Daoy (cell line): ENCODE measurements at places on chromosomes 4 and X.
A peak's percentile ranks its signal among the peaks of the same experiment; 100 is the strongest.

DNA sequence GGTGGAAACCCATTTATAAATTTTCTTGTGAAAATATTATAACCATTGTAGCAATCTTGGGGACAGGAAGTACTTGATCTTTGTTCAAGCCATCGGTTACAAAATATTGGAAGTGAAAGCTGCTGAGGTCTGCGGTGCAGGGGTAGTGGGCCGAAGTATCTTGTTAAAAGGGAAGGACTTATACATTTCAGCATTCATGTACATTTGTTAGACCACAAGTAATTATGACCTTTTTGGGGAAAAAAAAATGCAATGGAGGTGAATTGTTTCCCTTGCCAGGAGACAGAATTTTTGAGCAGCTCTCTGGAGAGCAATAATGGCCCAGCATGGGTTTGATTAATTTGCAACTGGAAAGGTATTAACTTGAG lies 121.3 kb downstream of the EGF start:
- DNase-seq, result no peak

DNA sequence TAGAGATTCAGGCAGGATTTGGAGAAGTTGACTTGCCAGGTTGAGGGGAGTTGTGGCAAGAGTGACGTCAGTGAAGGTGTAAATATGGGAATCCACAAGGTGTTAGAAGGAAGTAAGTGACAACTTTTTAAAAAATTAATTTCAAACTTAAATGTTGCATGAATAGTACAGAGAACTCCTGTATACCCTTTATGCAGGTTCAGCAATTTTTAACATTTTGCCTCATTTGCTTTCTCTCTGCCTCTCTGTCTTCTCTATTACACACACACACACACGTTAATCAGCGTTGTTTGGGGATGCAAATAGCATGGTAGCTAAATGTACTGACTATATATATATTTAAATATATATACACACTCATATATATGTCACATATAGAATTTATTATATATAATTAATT lies 273.7 kb downstream of the SMARCA1 start:
- no peak for DNase-seq

DNA sequence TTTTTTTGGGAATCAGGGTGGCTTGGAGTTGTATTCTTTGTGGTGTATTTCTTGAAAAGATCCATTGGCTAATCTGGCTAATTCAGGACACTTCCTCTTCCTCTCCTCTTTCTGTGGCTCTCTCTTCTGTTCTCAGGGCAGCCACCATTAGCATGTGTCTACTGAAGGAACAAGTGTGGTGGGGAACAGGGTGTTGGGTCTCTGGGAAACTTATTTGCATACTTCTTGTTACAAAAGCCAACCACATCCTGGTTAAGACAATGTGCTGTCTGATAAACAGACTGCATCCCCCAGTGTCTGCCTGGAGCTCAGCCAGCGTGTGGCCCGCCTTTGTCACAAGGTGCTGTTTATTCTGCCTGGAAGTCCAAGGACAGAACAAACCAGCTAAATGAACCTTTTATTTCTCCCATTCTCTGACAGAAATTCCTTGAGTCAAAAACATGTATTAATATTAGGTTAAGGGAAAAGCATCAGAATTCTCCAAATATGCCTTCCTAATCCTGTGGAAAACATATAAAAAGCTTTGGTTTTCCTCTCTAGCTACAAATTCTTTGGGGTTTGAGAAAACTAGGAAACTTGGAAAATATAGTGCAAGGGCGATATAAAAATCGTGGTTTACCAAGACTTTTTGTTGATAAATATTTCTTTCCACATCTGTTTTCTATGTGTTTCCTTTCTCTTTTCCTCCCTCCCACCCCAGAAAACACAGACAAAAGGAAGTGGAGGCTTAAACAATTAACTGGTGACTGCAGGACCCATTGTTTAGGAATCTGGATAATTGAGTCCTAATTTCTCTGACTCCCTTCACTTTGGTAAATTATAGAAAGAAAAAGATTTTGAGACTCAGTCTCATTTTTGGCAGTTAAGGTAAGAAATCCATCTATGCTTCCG lies 203.6 kb downstream of the SPRY1 start:
- DNase-seq, result peak; percentile 41

DNA sequence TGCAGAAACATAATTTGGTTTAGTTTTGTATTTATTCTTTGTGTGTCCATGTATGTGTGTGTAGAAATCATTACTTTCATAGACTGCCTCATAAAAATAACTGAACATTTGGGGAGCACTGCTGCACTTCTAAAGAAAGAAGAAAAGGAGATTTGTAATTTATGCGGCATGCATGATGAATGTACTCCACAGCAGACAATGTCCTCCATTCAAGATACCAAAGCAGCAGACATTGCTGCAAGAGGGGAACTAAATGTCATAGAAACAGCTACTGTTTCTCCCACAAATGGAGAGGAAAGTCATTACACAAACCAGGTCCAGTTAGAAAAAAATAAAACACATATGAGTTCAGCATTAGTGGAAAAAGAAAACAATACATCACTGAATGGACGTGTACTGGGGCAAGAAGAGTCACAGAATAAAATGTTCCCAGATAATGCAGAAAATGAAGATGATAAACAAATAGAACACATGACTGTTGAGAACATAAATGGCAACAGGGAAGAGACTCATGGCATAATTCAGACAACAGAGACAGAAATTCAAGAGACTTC lies 2.6 kb downstream of the DTHD1 start:
- DNase-seq, result no peak

- no peak for DNase-seq
Measured at GRCh38 chr4:55762819-55763218, 56.8 kb upstream of the EXOC1L start.

GRCh38 chr4:158870626-158871334 lies 102.0 kb downstream of the FNIP2 start:
- DNase-seq, result no peak

- DNase-seq, result peak; percentile 6
Measured at GRCh38 chrX:12610079-12610478, 181.1 kb upstream of the PRPS2 start.

GRCh38 chrX:124030520-124030919 lies 69.0 kb downstream of the STAG2 start:
- DNase-seq, result no peak

DNA sequence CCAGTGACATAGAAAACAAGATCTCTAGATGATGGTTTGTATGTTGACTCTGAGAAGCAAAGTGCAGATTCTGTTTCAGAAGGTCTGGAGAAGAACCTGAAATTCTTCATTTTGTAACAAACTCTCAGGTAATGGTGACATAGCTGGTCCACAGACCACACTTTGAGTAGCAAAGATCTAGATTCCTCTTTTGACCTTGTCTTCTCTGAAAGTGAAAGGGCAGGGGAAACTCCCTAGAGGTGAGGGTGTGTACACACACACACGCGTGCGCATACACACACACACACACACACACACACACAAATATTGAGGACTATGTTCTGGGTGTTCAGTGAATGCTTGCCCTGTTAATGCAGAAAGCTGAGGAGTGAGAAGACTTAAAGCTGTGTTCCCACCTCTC lies 110.1 kb downstream of the NHSL2 start:
- no peak for DNase-seq

GRCh38 chr4:3337811-3338210 lies 45.0 kb downstream of the RGS12 start:
- DNase-seq, result no peak

DNA sequence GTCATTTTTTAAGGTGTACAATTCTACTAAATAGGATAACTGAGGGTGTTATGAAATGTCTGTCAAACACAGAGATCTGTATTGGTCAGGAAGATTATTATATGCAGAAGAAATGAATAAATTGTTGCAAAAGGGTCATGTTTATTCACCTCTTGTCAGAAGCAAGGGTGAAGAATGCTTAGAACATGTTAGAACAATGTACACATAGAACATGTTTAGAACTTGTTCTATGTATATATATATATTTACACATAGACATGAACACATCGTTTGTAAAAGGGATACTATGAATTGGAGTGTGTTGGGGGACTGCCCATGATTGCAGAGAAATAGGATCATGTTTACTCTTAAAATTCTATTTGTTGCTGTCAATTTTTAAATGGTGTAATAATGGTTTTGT lies 28.0 kb upstream of the TMEM150C start:
- no peak for DNase-seq

- DNase-seq, result peak; percentile 62
Measured at GRCh38 chrX:48558271-48558670, 16.0 kb upstream of the RBM3 start.

DNA sequence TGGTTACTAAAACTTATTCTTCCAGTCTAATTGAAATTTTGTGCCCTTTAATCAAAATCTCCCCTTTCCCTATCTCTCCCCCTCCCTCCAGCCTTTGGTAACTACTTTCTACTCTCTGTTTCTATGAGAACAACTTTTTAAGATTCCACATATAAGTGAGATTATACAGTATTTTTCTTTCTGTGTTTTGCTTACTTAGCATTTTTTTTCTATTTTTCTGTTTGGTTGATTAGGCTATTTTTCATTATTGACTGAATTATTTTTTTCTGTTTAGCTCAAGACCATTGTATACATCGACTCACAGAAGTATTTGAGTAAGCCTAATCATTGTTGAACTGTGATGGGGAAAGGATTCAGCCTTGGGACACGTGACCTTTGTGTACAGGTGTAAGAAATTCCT lies 116.4 kb downstream of the PHEX start:
- DNase-seq, result no peak

DNA sequence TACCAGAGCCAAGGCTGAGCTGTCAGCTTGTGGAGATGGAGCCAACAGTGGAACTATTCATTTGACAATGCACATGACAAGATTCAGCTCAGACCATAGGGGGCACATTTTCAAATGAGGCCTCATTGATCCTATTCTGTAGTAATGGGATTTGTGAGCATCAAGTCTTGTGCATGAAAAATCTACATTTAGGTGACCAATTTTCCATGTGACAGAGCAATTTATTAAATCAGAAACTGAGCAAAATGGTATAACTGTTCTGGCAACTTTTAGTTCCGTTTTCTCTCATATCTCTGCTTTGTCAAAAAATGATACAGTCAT lies 108.5 kb upstream of the PCDH18 start:
- no peak for DNase-seq

DNA sequence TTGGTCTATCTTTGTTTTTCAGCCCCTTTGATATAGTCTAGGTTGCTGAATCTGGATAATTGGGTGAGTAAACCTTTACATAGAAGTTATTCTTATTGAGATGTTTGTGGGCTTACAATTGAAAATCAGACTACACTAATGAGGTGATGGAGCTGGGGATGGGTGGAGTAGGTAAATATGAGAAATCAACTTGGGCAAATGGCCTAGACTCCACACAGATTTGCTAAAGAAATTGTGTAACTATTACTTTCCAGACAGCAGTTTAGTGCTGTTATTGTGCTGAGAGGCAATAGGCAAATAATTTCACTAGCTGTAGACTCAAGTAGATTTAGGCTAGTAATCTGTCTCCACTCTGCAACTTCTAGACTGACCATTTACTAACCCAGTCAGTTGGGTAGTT lies 8.2 kb downstream of the DIAPH2 start:
- DNase-seq, result no peak

- peak; percentile 70 for DNase-seq
Measured at GRCh38 chrX:1212532-1212931, at the start of gene CRLF2. Gene CRLF2 (minus strand): TSS chrX:1212649. CDS start chrX:1212634, 15 bp downstream.

- DNase-seq, result peak; percentile 13
Measured at GRCh38 chrX:110021258-110022022, 18.5 kb downstream of the TMEM164 start.

GRCh38 chr4:5755679-5756078 lies 44.7 kb downstream of the EVC start:
- DNase-seq, result no peak

DNA sequence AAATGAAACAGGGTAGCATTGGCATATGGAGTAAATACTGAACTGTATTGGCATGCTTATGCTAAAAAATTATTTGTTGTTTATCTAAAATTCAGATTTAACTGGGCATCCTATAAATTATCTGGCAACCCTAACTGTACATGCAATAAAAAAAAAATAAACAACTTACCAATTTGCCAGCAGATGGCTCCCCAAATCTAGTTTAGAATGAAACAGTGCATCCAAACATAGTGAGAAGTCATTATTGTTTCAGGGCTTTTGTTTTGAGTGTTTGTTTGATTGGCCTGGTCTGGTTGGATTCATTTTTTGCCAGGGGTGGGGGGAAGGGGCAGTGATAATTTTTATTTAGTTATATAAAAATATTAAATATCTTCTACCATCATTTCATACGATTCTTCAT lies 12.8 kb upstream of the NSUN7 start:
- DNase-seq, result peak; percentile 7

DNA sequence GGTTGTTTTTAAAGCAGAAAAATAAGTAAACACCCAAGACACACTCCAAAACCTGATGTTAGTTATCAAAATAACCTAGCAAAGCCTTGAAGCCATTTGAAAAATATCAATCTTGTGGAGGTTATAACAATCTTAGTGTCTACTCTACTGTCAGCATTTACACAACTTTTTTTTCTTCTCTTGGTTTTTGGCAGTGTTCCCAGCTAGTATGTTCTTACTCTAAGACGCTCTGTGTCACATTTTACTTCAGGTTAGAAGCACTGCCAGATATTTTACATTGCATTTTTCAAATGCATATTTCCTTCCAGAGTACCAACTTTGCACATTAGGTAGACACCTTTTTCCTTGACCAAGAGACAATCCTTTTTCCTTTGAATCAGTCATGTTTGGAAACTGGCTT lies 114.0 kb upstream of the INPP4B start:
- no peak for DNase-seq

DNA sequence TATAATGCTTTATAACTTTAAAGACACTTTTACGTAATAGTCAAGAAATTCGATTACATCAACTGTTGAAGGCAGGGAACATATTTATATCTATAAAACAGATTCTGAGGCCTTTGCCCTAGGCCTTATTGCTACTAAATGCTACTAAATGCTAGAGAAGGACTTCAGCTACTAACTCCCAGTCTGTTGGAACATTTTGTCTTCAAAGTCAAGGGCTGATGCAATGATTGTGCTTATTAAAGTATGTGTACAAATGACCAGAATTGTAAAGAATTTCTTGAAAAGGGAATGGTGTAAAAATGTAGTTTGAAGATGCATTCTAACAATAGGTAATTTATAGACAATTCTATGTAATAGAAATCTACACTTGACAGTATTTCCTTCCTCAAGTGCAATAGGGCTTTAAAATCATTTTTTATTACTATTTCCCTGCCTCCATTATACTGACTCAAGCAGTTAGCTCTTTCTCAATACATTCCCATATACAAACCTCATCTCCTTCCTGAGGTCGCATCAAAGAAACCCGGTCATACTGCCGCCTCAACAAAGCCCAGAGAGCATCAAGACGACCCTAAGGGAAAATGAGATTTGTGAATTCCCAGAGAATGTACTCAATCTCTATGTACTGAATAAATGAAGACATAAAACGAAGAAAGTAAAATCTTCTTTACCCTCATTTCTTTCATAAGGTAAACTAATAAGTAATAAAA lies 95.7 kb downstream of the ANTXR2 start:
- no peak for DNase-seq
